ENCODE measurements at places on chromosomes 6 and 20.

DNA sequence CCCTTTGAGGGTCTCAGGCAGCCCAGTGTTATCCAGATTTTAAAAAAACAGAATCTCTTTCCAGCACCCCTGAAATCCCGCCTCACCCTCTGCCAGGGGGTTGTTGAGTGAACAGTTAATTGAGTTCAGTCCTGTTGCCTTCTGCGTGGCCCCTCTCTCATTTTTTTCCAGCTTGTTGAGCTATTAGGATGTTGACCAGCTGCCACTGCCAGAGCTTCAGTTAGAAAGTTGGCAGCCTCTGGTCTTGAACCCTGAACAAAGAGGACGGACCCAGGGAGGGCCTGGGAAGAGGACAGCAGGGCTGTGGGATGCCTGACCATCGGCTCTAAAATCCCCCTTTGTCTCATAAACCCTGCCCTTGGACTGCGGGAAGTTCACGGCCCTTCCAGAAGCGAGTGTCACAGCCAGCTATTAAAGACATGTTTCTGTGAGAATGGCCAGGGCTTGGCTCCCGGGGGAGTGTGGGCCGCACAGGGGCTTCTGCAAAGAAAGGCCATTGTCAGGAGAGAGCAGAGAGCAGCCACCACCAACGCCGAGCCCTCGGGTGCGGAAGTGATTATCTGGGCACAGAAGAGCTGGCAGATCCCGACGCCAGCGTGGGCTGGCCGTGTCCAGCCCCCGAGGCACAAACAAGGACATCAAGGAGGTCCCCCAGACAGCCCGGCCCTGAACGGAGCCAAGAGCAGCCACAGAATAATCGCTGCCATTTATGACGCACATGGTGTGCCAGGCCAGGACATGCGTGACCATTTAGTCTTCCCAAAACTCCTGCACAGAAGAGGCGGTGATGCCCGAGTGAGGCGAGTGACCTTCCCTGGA, 189.0 kb downstream of the ANKRD60 start:
- no peak for DNase-seq

GRCh38 chr6:136502786-136503185, 47.4 kb downstream of the MAP7 start:
- no peak for DNase-seq

GRCh38 chr6:56984361-56984760, 29.5 kb downstream of the BEND6 start:
- no peak for DNase-seq

- no peak for DNase-seq
These were observed 18.2 kb downstream of the ZC2HC1B start for GRCh38 chr6:143882401-143882930.

DNA sequence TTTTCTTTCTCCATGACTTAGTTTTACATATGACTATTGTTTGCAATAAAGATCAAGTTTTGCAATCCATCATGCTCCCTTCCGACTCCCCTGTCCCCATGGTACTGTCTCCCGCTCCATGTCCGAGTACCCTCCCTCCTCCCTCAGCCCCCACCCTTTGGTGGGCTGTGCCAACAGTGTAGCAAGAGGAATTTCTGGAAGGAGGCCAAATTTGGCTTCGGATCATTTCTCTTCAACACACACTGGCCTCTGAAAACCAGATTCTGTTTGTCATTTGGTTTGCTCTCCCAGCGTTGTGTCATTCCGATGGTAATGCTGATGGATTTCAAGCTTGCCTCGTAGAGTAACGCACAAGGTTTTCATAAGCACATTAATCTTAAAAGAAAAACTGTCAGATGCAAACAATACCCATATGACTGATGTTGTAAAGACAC, 22.9 kb upstream of the PAX1 start:
- DNase-seq, result no peak

DNA sequence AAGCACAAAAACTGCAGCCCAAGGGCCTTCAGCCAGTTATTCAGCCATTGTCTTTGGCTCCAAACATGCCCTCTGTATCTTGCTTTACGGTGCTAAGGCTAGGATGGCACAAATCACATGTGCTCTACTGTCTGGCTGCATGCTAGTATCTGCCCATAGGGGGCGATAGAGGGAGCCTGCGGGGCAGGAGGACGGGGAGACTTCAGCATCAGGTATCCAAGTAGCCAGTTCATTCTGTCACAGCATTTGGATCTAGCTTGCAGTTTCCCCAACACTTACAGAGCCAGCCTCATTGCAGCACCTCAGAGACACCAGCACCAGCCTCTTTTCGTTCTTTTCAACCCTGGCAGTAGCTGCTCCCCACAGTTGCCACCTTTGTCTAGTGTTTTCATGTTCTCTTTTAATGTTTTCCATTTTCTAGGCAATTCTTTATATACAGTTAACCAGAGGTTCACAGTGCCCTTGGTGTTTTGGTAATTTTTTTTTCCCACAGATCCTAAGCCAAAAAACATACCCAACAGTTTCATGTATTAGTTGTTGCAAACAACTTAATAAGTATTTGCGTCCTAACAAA, 705.9 kb downstream of the PTPRT start:
- no peak for DNase-seq

GRCh38 chr6:118283766-118284165, 264.3 kb upstream of the PLN start:
- DNase-seq, result peak; percentile 7

- peak; percentile 81 for DNase-seq
These were observed 1.1 kb downstream of the PLTP start for GRCh38 chr20:45910670-45911485.

DNA sequence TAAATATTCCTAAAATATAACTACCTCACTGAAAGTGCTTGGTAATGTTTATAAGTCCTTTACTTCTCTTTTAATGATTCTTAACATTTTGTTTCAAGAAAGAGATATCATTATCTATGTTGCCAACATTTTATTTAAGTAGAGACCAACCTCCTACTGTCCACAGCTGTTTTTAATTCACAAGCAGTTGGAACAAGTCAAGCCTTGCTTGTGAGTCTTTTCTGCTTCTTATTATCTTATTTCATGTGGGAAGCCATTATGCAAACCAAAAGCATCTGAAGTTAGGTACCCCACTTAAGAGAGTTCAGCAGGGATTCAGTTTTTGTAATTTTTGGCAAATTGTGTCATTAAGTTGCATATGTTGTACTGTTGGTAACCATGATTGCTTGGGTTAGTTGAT, 1714.5 kb downstream of the GRIK2 start:
- no peak for DNase-seq

DNA sequence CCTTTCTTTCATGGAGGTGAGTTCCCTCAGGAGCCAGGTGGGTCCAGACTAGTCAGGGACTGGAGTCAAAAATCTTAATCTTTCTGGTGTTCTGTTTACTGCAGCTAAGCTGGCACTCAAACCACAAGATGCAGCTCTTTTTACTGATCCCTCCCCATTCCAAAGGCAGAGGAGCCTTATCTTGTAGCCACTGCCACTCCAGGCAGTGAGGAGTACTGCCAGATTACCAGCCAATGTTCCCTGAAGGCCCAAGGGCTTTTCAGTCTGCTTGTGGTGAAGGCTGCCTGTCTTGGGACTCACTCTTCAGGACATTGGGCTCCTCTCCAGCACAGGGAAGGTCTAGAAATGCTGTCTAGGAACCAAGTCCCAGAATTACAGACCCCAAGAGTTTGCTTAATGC, 490.4 kb upstream of the ADGRB3 start:
- DNase-seq, result no peak

- DNase-seq, result no peak
These were observed 166.5 kb upstream of the SNX9 start for GRCh38 chr6:157656437-157656997.

- DNase-seq, result no peak
These were observed 20.7 kb downstream of the FOXO3 start for GRCh38 chr6:108581237-108581931.

- no peak for DNase-seq
These were observed 54.0 kb downstream of the NPEPL1 start for GRCh38 chr20:58746620-58747019.

- DNase-seq, result no peak
These were observed 48.7 kb upstream of the EXOC2 start for GRCh38 chr6:741410-742339.

- DNase-seq, result no peak
These were observed 3.1 kb downstream of the CRYBG1 start for GRCh38 chr6:106363401-106364138.

DNA sequence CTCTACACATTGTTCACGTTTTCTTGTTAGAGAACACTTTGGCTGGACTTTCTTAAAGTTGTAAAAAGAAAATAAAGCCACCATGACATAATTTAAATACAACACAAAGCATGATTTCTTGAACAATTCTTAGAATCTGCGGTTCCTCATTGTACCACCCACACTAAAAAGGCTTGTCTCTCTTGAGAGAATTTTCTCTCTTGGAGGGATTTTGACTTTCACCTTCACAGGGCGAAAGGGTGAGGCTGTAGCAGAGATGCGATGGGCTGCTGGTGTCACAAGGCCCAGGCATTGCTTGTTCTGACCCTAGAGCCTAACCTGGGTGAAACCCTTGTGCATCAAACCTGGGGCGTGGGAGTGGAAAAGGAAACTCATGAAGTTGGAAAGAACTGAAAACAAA, 122.7 kb upstream of the RIPOR2 start:
- no peak for DNase-seq

GRCh38 chr6:125361868-125362267, 60.1 kb upstream of the HDDC2 start:
- no peak for DNase-seq

DNA sequence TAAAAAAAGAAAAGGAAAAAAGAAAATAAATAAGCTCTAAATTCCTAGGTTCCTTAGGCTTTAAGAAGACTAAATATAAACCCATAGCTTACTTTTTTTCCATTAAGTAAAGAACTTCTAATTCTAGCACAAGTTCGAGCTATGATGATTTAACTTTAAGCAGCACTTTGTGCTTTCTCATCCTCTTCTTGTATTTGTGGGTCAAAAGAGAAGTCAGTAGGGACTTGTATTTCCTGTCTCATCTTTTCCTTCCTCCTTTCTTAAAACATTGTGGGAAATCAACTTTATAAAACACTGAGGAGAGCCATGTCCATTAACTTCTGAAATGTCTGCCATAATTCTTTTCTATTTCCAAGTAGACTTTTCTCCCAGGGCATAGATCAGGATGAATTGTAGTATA, 637.7 kb upstream of the CITED2 start:
- DNase-seq, result no peak

GRCh38 chr6:118724211-118724610, 72.8 kb upstream of the CEP85L start:
- DNase-seq, result no peak

- peak; percentile 11 for DNase-seq
These were observed 41.7 kb upstream of the EMILIN3 start for GRCh38 chr20:41408156-41408794.

DNA sequence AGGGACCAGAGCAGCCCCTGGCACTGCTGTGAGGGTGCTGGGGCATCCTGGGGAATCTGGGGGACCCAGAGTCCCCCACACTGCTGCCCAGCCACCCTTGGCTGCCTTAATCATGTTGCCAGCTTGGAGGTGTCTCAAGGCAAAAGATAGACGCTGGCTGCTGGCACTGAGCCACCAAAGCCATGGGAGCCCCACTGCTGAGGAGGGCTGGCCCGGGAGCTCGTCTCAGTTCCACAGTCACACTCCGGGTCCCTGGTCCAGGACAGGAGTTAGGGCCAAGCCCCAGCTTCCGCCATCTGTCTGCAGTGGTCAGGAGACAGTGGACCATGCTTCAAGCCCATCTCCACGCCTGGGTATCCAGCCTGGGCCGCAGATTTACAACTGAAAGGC, 41.0 kb upstream of the HMGA1 start:
- DNase-seq, result no peak

DNA sequence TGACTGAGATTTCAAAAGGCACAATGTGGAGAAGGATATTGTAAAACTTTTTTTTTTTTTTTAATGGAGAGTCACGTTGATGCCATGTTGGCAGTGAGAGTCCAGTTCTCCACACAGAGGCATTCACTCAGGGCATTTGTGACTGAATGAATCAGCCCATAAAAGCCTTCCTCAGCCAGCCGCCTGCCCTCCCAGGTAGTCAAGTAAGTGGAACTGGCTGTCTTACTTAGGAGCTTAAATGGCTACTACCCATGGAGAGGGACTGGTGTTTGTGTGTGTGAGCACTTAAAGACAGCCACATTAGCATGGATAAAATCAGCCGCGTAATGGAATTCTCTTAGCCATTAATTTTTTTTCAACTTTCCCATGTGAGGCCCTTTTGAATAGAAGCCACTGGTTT, 12.6 kb downstream of the AAR2 start:
- no peak for DNase-seq

DNA sequence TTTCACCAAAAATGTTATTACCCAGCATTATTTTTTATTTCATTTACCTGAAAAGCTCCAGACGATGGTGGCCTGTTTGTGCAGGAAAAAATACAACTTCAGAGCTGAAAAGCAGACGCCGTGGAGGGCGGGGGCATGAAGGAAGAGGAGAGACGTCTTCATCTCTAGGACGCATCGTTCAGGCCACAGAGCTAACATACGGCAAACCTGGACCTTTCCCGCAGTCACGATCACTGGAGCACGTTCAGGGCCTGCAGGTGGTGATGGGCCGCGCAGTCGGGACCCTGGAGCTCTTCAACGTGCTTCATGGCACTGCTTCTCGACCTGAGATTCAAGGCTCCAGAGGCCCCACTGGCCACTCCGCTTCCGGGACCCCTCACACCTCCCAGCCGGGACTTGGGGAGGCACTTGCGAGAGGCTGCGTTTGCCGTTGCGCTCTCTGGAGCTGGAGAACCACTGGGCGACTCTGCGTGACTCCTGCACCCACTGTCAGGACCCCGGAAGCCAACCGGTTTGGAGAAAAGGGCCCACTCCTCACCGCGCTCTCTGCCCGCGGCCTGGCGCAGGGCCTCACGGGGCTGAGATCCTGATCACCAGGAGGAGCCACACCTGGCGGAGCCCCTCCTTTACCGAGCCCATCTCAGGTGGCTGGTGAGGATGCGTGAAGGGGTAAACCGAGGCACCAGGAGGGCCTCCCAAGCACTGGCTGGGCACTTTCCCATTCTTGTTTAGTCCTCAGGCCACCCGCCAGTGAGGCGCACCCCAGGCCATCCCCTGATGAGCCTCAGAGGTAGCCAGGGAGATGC, 164.4 kb upstream of the AFDN start:
- DNase-seq, result no peak

DNA sequence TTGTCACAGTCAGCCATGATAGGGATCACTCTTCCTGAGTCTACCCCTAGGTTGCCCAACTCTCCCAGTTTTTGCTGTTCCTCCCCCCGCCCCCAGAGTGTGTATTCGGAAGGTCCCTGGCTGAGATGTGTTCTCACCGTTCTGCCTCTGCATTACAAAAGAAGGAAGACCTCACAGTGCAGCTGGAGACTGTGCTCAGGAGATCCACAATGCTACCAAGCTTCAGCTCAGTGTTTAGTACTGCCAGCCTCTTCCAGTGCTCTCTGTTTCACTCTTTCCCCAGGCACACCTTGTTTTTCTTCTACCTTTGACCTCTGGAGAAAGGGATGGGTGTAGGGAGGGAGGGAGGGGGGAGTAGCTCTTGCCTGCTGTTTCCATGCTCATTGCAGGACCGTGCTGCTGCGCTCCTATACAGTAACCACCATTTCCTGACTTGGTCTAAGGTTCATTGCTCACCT, 13.4 kb upstream of the MOCS1 start:
- no peak for DNase-seq

DNA sequence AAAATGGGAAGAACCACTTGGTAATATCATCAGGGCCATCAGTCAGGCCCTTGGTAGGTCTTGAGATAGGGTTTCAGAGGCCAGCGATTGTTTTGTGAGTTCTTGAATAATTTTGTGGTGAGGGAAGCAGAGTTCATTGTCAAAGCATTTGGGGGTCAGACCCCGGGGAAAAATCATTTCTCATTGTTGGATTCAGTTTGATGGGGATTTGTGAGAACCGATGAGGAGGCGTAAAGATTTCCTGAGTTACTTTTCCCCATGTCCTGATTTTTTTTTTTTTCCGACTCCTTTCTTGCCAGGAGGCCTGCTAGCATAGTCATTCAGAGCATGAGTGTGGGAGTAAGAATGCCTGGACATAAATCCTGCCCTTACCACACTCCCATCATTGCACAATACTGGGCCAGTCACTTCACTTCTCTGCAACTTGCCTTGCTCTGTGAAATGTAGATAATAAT, 60.3 kb downstream of the TSHZ2 start:
- no peak for DNase-seq

Data from activated T-helper 1 cell treated with anti-CD3 and anti-CD28 coated beads, Interleukin-12 subunit alpha, Interleukin-12 subunit beta, Interleukin-2, Interleukin-4 antibody, amounts not matched to agents 30 ng/mL and 10 ng/mL and 1 ng/mL, durations not matched to agents 14 hours and 24 hours and 36 hours (primary cell).